Endothelial cell (in vitro differentiated cells): ENCODE measurements at places on chromosomes 5 and 9.

DNA sequence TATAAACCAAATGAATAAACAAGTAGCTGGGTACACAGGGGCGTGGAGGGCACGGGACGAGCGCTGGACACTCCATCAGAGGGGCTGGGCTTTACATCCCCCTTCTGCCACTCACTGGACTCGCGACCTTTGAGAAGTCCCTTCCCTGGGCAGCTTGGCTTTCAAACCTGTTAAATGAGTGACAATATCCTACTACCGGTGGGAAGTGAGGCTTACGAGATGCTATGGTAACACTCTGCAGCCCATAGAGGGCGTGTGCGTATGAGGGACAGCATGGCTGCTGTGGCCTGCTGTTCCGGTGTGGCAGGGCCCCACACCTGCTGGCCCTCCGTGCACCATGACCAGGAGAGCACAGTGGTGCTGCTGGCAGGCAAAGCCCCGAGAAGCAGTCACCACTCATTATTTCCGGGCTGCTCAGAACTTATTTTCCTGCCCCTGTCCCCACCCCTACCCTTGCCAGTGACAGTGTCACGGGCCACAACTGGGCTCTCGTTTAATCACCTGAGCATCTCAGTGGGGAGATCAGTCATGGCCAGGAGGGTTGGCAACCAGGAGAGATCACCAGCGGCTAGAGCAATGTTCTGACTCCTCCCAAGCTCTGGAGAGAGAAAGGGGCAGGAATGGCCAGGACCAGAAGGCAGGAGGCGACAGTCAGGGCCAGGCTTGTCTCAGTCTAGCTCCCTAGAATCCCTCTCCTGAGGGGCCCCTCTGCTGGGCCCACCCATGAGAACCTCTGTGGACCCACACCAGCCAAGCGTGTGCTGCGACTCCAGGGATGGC, 10.5 kb downstream of the CLTB start:
- DNase-seq: peak; percentile 18

DNA sequence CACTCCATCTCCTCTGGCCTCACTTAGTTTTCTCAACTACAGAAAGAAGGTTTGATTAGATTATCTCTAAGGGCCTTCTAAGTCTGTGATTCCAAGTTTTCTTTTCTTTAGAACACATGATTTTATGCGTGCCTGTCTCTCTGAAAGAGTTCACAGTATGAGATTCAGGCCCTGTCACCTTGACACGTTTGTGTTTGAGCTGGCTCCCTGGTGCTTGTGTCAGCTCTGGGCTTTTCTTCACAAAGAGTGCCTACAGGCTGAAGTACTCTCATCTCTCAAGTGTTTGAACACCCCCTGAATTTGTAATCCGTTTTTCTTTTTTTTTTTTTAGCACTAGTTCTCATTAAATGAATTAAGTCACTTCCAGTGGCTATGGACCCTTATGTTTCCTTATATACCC, 306.9 kb upstream of the C9orf72 start:
- DNase-seq: no peak

- peak; percentile 38 for DNase-seq
These were observed 492 bp upstream of the FAM169A start for GRCh38 chr5:74866596-74867162.

DNA sequence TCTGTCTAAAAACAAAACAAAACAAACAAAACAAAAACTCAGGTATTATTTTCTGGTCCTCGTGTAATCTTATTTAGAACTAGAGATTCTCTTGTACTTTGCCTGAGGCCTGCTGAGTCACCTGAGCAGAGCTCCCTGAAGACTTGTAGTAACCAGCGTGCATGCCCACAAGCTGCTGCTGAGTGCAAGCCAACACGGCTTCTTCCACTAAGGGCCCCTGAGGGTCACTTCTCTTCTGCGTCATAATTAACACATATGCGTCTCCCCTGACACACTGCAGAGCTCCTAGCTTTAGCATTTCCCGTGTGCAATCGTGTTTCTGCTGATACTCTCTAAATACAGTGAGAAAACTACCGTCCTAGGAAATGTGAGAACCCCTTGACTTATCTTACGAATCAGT, 10.9 kb upstream of the NDFIP1 start:
- DNase-seq: no peak

- no peak for DNase-seq
These were observed 2.3 kb downstream of the SUSD3 start for GRCh38 chr9:93060746-93061259.

GRCh38 chr5:159504857-159505304, 174.6 kb upstream of the IL12B start:
- no peak for DNase-seq
